ENCODE measurements at places on chromosomes 4 and X.

DNA sequence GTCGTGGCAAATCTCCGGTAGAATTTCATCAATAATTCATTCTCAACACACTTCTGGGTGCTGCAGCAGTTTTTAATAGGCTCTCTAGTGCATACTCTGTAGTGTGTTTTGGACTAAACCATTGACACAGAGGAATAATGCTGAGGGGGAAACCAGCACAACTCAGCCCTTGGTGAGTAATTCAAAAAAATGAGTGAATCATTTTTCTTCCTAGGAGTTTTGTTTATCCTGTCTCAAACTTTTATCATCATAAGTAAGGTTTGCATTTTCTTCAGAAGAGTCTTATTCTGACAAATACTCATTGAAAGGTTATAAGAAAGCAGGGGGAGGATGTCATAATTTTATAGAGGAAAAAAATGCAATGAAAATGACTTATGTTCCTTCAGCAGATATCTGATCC lies 2542.7 kb downstream of the PCDH7 start:
- no peak for DNase-seq

DNA sequence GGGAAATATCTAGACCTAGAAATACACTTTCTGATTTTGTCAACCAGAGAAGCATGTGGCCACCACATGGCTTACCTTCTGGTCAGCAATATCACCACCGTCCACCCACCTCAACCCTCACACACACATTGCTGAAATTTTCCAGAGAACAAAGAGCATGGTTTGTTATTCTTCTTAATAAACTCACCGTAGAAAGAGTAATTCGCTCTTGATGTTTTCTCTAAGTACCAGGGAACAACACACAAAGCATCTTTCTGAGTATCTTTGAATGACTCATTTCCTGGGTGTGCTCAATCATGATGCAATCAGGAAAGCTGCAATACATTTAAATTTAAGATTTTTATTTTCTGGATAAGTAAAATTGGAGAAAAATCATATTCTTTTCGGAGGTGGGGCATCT lies 24.7 kb upstream of the LRAT start:
- no peak for DNase-seq

DNA sequence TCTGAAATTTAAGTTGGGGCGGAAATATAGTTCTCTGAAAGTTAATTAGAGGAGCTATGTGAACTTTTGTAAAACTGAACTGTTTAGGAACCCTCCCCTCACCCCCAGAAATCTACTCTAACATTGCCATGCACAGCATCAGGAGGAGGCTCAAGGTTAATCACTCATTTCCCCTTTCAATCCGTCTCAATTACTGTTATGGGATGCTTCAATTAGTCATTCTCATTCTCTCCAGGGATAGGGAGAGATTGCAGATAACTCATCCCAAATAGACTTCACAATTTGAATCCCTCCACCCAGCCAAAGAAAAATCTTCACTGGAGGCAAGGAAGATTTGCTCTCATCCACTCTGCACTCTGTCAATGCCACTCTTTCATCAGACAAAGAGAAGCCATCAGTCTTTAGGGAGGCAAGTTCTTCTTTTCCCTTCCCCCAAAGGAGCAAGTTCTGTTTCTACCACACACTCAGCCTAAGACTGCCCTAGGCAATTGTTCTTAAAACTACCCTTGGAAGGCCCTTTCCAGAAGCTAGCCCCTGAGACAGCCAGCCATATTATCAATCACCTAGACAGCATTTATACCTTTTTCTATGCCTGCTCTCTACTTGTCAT lies 140.4 kb downstream of the SLC10A7 start:
- no peak for DNase-seq

- DNase-seq, result no peak
Measured at GRCh38 chr4:112119353-112119783, 25.9 kb upstream of the FAM241A start.

DNA sequence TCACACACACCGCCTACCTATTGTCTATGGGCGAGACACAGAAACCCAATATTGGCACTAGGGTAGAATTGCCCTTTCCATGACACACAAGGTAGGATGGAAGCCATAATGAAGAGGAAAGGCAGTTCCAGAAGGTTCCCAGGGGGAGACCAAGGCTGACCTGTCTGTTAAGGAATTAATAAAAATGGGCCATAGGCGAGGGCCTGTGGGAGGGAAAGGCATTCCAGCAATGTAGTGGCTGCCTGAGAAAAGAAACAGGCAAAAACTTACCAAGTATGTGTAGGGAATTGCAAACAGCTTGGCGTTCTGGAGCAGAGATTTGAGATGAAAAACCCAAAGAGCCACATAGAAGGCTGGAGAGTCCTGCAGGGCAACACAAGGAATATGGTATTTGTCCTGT lies 19.1 kb downstream of the MAGED2 start:
- no peak for DNase-seq

GRCh38 chrX:23341452-23341851 lies 6.8 kb downstream of the PTCHD1 start:
- no peak for DNase-seq

GRCh38 chr4:3041192-3042142 lies 32.9 kb downstream of the HTT-AS start:
- no peak for DNase-seq

- no peak for DNase-seq
Measured at GRCh38 chr4:139887962-139888735, 222.5 kb downstream of the MGST2 start.

DNA sequence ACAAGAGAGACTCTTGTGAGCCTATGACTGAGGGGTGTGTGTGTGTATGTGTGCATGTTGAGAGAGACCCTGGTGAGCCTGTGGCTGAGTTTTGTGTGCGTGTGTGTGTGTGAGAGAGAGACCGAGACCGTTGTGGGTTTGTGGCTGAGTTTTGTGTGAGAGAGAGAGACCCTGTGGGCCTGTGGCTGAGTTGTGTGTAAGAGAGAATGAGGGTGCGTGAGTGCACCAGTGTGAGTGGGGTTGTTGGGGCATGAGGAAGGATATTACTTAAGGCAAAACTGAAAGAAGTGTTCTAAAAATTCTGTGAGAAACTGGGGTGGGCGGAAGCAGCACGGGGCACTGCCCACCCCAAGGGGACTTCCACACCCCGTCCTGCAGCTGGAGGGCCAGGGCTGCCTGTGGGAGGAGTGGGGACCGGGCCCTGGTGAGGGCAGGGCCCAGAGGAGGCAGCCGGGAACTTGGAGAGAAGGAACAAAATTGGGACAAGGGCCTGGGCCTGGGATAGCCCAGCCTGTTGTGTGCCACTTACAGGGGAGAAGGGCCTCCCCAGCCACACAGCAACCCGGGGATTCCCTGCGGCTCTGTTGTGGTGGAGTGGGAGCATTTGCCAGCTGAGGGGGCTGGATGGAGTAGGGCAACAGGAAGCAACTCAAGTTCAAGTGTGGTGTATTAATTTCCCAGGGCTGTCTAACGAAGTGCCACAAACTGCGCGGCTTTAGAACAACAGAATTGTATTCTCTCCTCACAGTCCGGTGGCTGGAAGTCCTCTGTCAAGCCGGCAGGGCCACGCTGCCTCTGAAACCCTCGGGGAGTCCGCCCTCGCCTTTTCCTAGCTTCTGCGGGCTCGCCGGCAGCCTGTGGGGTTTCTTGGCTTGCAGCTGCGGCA lies 22.1 kb downstream of the TMEM131L start:
- DNase-seq, result no peak

DNA sequence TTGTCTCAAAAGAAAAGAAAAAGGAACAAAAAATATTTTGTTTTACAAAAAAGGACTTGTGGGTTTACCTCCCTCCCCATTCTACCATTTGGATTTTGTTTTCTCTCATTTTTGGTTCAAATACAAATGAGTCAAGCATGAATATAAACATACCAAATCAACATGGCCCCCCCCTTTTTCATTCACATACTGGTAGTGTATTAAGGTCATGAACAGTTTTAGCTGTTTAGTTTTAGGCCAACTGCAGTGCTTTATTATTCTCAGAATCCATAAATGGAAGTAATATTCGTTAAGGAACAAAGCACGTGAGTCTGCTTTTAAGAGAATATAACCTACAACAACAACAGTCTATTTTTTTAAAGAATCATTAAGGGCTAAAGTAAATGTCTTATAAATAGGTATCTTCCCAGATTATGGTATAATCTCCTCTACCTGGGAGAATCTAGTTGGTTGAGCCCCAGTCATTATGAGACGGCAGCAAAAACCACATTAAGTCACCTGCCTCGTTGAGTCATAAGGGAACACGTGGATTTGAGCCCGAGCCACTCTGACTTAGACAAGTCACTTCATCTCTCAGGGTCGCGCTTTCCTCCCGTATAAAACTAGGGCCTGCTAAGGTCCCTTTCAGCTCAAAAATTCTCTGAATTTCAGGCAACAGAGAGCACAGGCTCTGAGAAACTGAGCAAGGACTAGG lies 26.7 kb downstream of the BCLAF3 start:
- DNase-seq, result no peak

GRCh38 chr4:147326591-147326990 lies 154.3 kb upstream of the EDNRA start:
- DNase-seq, result no peak

DNA sequence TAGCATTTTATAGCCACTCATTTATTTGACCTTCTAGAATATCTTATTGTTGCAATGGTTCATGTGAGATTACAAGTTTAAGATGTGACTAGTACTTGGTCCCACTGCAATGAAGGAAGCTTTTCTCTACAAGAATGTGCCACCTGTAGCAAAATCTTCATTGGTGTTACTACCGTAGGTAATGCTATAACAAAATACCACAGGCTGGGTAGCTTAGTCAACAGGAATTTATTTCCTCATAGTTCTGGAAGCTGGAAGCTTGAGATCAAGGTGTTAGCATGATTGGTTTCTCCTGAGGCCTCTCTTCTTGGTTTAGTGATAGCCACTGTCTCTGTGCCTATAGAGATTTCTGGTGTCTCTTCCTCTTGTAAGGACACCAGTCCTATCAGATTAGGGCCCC lies 441.0 kb downstream of the GPM6A start:
- no peak for DNase-seq

DNA sequence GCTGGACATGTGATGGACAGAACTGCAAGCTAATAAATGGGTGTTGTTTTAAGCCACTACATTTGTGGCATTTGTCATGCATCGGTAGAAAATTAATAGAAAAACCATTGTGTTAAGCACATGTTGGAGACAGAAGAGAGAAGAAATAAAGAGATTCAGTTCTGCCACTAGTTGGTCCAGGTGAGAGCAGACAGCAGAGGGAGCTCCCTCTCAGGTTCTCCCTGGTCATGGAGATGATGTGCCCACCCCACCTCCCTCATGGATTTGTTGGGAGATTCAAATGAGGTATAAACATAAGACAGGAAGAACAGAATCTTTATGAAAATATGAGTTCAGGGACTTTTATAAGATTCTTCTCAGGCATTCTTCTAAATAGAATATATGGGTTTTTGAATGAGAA lies 36.8 kb upstream of the OCIAD2 start:
- DNase-seq, result peak; percentile 45

GRCh38 chr4:6275898-6276806 lies 6.5 kb downstream of the WFS1 start:
- DNase-seq, result no peak

DNA sequence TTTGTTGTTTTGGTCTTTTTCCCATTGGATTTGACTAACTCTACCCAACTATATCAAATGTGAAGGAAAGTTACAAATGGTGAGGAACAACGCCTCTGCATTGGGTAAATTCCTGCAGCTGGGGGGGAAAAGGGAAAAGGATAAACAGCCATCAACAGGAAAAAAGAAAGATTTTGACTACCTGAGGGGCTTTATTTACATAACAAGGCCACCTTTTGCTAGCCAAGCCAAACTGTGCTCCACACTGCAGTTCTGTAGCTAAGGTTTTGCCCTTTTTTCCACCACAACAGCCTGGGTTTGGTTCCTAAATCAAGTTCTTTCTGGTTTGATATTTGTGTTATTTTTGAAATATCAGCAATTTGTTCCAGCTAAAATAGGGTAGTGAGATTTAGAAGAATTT lies 40.8 kb downstream of the RHOXF2B start:
- no peak for DNase-seq

GRCh38 chr4:116027311-116027710 lies 913.9 kb upstream of the NDST4 start:
- DNase-seq, result no peak

DNA sequence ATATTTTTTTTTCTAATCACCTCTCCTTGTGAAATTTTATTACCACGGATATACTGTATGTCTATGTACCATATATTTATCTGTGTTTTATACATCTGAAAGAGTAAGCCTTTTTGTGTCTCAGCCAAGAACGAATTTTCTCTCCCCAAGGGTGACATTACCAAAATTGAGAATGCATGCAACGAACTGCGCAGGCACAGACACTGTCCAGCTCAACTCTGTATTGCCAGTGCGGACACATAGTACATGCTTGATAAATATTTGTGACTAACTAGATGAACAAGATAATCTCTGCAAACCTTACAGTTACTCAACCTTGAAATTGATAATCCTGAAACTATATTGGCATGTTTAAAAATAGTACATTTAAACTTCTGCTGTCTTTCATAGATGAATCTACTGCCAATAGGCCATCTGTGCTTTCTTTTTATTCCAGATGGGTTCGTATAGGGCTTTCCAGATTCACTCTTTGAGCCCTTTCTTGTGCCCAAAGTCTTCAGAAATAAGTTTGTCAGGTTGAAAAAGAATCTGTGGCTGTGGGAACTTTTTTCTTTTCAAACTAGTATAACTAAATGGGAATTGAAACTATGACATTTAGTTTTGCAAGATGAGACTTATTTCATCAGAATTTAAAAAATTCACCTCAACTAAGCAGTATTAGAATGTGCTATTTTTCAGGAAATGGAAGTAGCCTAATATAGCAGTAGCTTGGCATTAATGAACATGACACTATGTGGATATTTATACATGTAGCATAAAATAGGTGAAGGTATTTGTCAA lies 38.9 kb downstream of the DTHD1 start:
- no peak for DNase-seq

- no peak for DNase-seq
Measured at GRCh38 chr4:38396845-38397547, 267.0 kb upstream of the KLF3 start.

GRCh38 chrX:8971116-8971515 lies 62.8 kb downstream of the FAM9B start:
- no peak for DNase-seq

DNA sequence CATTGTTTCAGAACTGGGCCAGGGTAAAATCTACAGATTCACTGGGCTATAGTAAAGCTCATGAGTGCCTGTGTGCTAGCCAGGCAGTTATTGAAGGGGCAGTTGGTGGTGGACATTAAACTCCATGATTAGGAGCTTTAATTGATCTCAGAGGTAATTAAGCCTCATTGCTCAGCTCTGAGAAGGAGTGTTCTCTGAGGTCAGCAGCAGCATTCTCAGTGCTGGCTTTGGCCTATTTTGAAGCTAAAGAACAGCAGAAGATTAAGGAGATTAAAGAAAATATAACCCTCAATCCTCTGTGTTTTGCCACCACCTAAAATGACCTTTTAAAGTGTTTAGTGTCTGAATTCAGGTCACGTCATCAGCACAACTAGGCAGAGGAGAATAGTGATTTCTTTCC lies 42.5 kb downstream of the EGF start:
- DNase-seq, result no peak

DNA sequence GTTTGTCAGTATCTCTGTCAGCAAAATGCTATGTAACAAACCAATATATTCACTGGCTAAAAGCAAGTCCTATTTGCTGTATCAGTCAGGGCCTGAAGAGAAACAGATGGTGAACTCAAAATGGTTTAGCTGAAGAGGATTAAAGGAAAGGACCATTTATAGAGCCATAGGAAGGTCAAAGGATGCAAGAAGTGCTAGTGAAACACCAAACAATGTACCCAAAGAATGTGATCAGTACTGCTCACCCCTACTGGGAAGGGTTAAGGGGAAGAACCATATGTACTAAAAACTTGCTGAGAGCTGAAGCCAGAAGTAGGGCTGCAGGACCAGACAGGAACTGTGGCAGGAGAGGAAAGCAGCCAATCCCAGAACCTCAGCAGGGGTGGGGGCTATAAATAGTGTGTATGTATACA lies 479.3 kb downstream of the INPP4B start:
- no peak for DNase-seq

- DNase-seq, result no peak
Measured at GRCh38 chr4:85784947-85785346, 310.0 kb downstream of the ARHGAP24 start.
